Glutamatergic neuron (in vitro differentiated cells): ENCODE measurements at places on chromosomes 1 and 21.
A peak's percentile ranks its signal among the peaks of the same experiment; 100 is the strongest.

DNA sequence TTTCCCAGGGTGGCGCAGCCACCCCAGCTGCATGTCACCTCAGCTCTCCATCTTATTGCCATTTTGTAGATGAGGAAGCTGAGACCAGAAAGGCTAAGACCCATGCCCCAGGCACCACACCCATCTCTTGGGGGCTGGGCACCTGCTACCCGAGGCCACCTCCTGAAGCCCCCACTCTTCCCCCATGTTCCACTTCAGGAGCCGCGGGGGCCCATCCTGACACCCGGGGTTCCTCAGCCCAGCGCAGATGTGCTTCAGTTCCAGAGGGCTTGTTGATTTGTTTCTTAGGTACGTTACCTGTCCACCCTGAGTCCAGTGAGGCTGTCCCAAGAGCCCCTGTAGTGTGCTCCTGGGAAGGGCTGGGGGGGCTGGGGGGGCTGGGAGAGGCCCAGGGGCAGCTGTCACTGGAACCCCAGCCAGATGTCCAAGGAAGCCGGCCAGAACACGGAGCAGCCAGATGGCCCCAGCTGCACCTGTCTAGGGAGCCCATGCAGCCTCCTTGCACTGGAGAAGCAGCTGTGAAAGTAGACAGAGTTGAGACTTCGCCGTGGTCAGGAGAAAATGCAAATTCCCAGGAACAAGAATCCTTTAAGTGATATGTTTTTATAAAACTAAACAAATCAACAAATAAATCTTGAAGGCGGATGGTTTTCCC, 17.1 kb upstream of the CCDC27 start:
- peak overlapping the region; percentile 86 for H3K27ac ChIP-seq
- no peaks in the 10 kb centered on the region for H3K36me3 ChIP-seq
- H3K4me3 ChIP-seq, result peak overlapping the region; percentile 25
- H3K27me3 ChIP-seq, result peaks cover 13% of the 10 kb centered on the region

GRCh38 chr1:185355947-185356346, 38.9 kb upstream of the IVNS1ABP start:
- H3K36me3 ChIP-seq, result peaks cover 5% of the 10 kb centered on the region
- no peak for DNase-seq
- no peaks in the 10 kb centered on the region for H3K27me3 ChIP-seq
- no peak overlapping the region for H3K4me3 ChIP-seq
- no peaks in the 10 kb centered on the region for H3K4me1 ChIP-seq

DNA sequence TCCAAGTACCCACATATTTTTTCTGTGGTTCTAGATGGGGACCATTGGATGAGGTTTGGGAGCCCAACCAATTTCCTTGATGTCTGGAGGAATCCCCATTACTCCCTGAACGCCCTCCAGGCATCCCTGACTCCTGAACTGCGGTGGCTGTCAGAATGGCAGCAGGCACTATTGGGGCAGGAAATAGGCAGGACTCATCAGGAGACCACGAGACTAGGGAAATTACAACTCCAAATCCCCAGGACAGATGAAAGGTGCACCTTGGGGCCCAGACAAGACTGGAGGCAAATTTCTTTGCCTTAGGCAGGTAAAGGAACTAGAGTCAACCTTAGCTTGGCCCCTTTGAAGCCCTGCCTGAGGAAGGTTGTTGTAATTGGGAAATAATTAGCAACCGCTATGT, 1.1 kb downstream of the CGN start:
- peaks cover 13% of the 10 kb centered on the region for H3K27me3 ChIP-seq
- no peak overlapping the region for H3K27ac ChIP-seq
- no peak for DNase-seq
- peaks cover 7% of the 10 kb centered on the region for H3K4me1 ChIP-seq
- peak overlapping the region; percentile 78 for H3K4me3 ChIP-seq
- H3K36me3 ChIP-seq, result no peaks in the 10 kb centered on the region

DNA sequence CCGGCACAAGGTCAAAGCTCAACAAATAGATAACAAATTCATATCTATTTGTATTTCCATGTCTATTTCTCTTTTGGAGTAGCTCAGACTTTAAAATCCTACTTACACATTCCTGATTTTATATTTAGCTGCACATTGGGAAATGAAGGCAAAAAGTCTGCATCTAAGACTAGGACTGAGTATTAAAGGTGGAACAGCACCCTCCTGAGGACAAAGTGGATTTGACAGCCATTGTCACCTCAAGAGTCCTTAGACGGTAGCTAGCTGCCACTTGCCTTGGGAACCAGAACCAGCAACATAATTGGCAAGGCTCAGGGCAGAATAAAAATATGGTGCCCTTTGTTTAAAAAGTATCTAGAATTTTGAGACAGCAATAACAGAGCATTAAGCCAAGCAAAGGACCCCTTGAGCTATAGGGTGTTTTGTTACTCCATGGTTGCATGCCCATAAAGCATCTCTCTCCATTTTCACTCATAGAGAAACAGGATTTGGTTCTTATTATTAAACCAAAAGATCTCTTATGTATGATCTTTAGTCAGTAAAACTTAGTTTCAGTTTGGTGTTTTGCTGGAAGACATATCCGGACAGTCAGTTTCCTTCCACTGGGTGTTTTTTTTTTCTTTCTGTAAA, 30.0 kb upstream of the SGIP1 start:
- peak; percentile 58 for DNase-seq
- no peak overlapping the region for H3K4me3 ChIP-seq
- no peaks in the 10 kb centered on the region for H3K27me3 ChIP-seq
- H3K36me3 ChIP-seq, result no peaks in the 10 kb centered on the region
- peaks cover 2% of the 10 kb centered on the region for H3K4me1 ChIP-seq

GRCh38 chr1:245917403-245917802, 589.7 kb downstream of the SMYD3 start:
- no peak for DNase-seq
- peaks cover 12% of the 10 kb centered on the region for H3K4me1 ChIP-seq
- peaks cover 4% of the 10 kb centered on the region for H3K36me3 ChIP-seq
- peaks cover 3% of the 10 kb centered on the region for H3K27me3 ChIP-seq
- H3K4me3 ChIP-seq, result no peak overlapping the region
- no peak overlapping the region for H3K27ac ChIP-seq

- peaks cover 2% of the 10 kb centered on the region for H3K4me1 ChIP-seq
- H3K36me3 ChIP-seq, result no peaks in the 10 kb centered on the region
- H3K4me3 ChIP-seq, result no peak overlapping the region
- no peak overlapping the region for H3K27ac ChIP-seq
- no peak for DNase-seq
Observed at GRCh38 chr1:46068525-46068924, 63.9 kb downstream of the PIK3R3 start.

- no peaks in the 10 kb centered on the region for H3K36me3 ChIP-seq
- no peak overlapping the region for H3K4me3 ChIP-seq
- H3K27me3 ChIP-seq, result no peaks in the 10 kb centered on the region
Observed at GRCh38 chr1:147509786-147510395, 31.4 kb upstream of the BCL9 start.

GRCh38 chr1:69570356-69570755, 2.6 kb downstream of the LRRC7 start:
- no peaks in the 10 kb centered on the region for H3K36me3 ChIP-seq
- DNase-seq, result no peak
- peaks cover 11% of the 10 kb centered on the region for H3K4me1 ChIP-seq
- peak overlapping the region; percentile 84 for H3K4me3 ChIP-seq
- peaks cover 23% of the 10 kb centered on the region for H3K27me3 ChIP-seq

DNA sequence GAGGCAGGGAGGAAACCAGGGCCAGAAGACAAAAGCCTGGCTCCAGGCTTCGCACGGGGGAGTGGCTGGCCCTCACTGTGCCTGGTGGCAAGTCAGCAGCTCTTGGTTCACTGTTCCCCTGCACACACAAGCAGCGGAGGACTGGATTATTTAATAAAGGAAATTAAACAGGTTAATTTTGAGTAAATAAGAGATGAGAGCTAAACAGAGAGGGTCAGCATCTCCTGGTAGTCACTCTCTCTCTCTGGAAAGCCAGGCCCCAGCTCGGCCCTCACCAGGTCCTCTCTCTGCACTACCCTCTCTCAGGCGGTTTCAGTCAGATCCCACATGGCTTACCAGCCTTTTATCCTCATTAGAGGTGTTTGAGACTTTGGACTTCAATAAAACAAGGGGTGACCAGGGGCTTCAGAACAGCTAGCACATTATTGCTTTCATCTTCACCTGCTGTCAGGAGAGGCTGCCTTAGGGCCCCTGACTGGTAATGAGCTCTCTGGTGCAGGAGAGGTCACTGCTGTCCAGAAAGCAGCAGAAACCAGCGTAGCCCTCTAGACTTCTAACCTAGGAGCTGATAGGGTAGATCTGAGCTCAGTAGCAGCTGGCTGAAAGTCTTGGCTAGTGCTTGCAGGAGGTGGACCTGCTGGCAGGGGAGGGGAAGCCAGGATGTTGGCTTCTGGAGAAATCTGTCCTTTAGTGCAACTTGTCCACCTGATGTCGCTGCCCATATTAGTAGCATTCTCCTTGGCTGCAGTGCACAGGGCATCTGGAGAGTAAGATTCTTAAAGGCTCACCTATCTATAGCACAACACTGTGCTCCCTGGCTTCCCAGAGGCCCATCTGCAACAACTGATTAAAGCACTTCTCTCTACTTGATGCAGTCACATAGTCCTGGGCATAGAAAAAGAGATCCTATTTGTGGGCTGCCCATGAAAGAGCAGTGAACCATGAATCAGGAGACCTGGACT, 45.9 kb downstream of the SYT6 start:
- H3K27ac ChIP-seq, result no peak overlapping the region
- no peak for DNase-seq
- H3K4me3 ChIP-seq, result no peak overlapping the region

- peaks cover 2% of the 10 kb centered on the region for H3K27me3 ChIP-seq
- H3K4me1 ChIP-seq, result no peaks in the 10 kb centered on the region
- H3K27ac ChIP-seq, result no peak overlapping the region
- peaks cover 9% of the 10 kb centered on the region for H3K36me3 ChIP-seq
- no peak for DNase-seq
- H3K4me3 ChIP-seq, result no peak overlapping the region
Observed at GRCh38 chr21:41396558-41397075, 29.4 kb upstream of the MX1 start.

DNA sequence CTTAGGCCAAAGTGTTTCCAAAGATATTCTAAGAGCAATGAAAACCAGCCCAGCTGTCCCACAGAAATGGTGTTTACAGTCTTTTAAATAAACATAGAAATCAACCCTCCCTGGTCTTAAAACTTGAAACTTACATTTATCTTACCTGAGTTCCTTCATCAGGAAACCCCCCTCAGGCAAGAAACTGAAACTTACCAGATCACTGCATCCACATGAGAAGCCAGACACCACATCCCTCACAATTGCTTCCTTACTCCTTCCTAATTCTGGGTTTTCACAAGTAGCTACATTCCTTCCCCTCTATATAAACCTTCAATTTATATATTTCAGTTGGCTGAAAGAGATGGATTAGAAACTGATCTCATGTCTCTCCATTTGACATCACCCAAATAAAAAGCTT, 563.0 kb upstream of the CHRM3 start:
- DNase-seq, result no peak
- no peak overlapping the region for H3K27ac ChIP-seq
- H3K36me3 ChIP-seq, result no peaks in the 10 kb centered on the region
- no peaks in the 10 kb centered on the region for H3K27me3 ChIP-seq
- no peak overlapping the region for H3K4me3 ChIP-seq

DNA sequence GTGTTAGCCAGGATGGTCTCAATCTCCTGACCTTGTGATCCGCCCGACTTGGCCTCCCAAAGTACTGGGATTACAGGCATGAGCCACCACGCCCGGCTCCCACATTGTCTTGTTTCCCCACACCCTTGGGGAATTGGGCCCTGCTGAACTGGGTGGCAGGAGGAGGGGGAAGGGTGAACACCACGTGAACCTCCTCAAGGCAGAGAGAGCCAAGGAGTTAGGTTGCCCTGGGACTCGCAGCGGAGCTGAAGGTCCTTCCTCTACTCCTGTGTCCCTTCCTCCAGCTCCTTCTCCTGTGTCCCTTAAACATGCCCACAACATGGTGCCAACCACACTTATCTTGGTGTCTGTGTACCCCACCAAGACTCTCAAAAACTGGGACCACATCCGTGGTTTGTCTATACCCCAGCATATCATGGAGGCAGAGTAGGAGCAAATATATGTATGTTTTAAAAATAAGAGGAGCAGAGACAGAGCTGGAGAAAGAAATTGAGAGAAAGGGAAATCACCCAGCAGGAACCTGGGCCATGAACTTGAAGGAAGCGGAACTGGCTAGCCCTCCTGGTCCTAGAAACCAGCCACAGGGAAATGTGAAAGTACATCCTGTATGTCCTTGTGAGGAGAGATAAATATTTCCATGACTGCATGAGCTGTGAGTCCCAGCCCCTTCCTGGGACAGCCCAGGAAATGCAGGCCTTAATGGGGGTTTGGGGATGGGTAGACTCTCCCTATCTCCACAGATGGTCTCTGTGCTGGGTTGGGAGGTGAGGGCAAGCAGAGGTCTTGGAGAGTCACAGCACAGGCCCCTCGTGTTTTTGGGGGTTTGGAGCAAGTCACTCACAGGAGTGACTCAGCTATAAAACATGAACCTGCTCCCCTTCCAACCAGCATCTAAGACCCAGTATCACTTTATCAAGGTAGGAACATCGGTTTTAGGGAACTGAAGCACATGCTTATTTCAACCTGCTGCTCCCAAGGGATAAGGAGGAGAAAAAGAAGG, 9.4 kb upstream of the TAL1 start:
- no peak overlapping the region for H3K27ac ChIP-seq
- peaks cover 2% of the 10 kb centered on the region for H3K27me3 ChIP-seq
- H3K4me3 ChIP-seq, result no peak overlapping the region

GRCh38 chr1:9610548-9610947, 21.8 kb downstream of the TMEM201 start:
- H3K27me3 ChIP-seq, result peaks cover 3% of the 10 kb centered on the region
- H3K27ac ChIP-seq, result no peak overlapping the region
- DNase-seq, result no peak
- H3K4me1 ChIP-seq, result no peaks in the 10 kb centered on the region
- H3K36me3 ChIP-seq, result no peaks in the 10 kb centered on the region
- no peak overlapping the region for H3K4me3 ChIP-seq

GRCh38 chr1:204225841-204226735, 12.3 kb upstream of the GOLT1A start:
- H3K4me3 ChIP-seq, result no peak overlapping the region
- DNase-seq, result no peak
- H3K27ac ChIP-seq, result no peak overlapping the region
- peaks cover 8% of the 10 kb centered on the region for H3K27me3 ChIP-seq
- peaks cover 9% of the 10 kb centered on the region for H3K4me1 ChIP-seq

DNA sequence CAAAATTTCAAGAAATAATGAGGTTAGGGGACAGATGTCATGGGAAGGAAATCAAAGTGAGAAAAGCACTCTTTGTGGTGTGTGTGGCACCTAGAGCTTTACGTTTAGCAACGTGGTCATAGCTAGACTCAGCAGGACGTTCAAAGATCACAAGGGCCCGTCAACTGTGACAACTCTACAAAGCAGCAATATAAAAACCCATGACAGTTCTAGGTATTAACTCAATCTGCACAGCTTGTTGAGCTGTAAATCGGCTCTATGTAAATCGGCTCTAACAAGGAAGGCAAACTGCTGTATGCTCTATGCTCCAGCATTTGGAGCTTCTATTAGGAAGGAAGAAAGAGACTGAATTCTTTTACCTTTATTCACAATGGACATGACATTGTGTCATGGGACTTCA, 64.8 kb downstream of the TP53BP2 start:
- H3K4me3 ChIP-seq, result no peak overlapping the region
- H3K27ac ChIP-seq, result no peak overlapping the region
- no peak for DNase-seq
- H3K36me3 ChIP-seq, result no peaks in the 10 kb centered on the region

GRCh38 chr1:158735848-158736247, 15.3 kb upstream of the OR6K3 start:
- H3K27me3 ChIP-seq, result peaks cover 4% of the 10 kb centered on the region
- no peak for DNase-seq
- no peak overlapping the region for H3K4me3 ChIP-seq
- H3K27ac ChIP-seq, result no peak overlapping the region
